AG09319 (cell line): ENCODE measurements at places on chromosomes 4 and X.
A peak's percentile ranks its signal among the peaks of the same experiment; 100 is the strongest.

DNA sequence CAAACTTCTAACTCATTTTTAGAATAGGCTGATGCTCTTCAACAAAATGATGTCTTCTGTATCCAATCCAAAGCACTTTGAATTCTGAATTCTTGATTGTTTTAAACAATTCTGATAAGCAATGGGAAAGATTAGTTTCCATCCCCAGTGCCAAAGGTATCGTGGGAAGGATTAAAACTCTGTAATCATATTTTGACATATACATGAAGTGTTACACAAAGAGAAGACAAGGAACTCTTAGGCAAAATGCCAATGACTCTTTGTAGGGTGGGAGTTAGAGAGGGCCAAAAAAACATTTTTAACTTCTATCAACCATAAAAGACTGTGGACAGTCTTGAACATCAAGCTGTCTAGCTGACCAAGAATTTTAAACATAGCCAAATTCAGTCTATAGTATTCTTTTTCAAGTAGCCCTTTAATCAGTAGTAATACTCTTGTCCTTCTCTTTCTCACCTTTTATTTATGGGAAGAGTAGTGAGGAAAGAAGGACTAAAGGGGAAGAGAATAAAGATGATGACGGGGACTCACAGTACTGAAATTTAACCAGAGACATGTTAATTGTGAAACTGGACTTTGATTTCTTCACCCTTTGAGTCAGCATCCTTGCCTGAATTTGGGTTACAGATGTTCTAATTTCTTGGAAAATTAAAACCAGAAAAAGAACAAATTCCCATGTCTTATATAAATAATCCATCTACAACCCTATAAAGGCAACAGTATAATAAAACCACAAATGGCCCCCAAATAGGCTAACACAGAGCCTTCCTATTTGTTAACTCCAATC lies 51.8 kb upstream of the VEGFD start:
- DNase-seq: no peak

GRCh38 chrX:10015723-10016518 lies 48.8 kb downstream of the CLDN34 start:
- DNase-seq: no peak

DNA sequence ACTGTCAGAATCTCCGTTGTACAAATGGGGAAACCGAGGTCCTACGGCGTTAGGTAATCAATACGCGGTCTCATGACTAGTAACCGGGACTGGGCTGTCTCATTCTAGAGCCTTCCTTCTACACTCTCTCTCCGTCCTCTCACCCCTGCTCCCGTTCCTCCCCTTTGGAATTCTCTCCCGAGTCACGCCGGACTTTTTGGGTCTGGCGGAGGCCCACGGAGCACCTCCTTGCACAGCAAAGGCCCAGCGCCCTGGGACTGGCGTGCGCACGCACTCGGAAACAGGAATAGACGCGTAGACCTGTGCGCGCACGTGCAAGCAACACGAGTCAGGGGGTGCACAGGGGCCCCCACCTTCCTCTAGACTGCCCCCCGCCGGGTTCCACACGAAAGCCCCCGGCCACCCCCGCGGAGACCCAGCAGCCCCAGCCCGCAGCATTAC lies 361 bp downstream of the QDPR start:
- DNase-seq: no peak

- no peak for DNase-seq
Measured at GRCh38 chrX:24153178-24153795, 3.8 kb downstream of the ZFX start.

- no peak for DNase-seq
Measured at GRCh38 chrX:69503782-69504625, at the start of gene NALF2. Gene NALF2 (plus strand): TSS chrX:69504326. CDS start chrX:69505283, 957 bp downstream.

GRCh38 chr4:37948542-37948941 lies 11.7 kb upstream of the PTTG2 start:
- DNase-seq: no peak

- DNase-seq: no peak
Measured at GRCh38 chr4:10577508-10578426, 106.8 kb downstream of the CLNK start.

- DNase-seq: peak; percentile 98
Measured at GRCh38 chr4:73704314-73705055, 35.9 kb upstream of the CXCL8 start.

GRCh38 chrX:117095393-117095792 lies 632.6 kb upstream of the CT83 start:
- DNase-seq: no peak

GRCh38 chr4:34619531-34620162 lies 1624.7 kb downstream of the ARAP2 start:
- DNase-seq: no peak
